ENCODE measurements at places on chromosomes 12 and 14.
A peak's percentile ranks its signal among the peaks of the same experiment; 100 is the strongest.

DNA sequence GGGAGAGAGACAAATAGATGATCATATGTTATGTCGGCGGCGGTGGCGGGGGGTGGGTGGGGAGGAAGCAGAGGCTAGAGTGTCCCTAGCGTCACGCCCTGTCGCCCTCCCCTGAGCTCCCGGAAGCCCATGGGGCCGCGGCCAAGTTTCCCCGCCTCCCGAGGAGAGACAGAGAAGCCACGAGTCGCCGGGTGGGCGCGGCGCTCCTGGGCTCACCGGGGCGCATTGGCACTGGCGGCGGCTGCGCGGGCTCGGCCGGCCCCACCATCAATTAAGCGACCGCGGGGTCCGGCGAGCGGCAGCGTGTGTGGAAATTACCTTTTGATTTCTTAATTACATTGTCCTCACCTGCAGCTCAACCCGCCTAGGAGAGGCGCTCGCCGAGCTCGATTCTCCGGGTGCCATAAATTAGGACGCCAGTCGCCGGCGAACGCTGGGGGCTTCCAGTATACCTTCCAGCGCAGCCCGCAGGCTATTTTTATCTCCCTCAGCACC lies 119.9 kb upstream of the LHX5 start:
- DNase-seq, result no peak

DNA sequence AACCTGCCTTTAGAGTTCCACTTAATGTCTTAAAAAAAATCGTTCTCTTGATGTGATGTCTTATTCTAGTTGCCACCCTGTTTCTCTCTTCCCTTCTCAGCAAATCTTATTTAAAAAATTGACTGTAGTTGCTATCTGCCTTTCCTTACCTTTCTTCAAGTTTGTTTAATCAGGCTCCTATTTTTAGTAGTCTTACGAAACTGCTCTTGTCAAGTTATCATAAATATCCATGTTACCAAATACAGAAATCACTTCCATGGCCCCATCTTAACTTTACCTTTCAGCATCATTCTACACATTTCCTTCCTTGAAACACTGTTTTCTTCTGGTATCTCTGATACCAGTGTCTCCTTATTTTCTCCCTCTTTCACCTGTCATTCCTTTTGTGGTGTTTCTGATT lies 227.3 kb downstream of the ERC1 start:
- no peak for DNase-seq

DNA sequence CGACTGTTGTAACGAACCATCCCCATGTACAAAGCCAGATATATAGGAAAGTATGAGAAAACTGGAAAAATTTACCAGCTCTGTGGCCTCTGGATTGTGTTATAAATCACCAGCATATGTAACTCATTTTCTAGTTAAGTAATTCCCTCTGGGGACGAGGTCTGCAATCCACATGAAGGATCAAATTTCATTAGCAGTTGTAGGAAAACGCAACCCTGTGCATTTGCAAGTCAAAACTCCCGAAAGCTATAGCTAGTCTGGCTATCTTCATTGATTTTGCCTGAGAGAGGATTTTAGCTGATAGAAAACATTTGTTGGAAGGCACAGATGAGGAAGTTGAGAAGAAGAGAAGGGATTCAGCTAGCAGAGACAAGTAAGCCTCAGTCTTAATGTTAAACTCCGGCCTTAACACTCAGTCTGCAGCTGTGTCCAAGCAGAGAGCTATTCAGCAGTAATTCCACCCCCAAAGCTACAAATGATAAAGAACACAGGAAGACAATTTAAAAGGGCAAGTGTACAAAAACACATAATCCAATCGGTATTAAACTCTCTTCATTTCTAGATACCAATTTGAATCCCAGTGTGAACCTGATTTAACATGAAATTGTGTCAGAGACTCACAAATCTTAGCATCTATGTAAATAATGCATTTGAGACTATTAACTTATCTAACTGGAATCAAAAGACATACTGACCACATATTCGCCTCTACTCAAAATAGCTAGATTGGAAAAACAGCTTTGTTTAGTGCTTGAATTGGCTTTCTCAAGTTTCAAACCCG lies 54.2 kb upstream of the CERS5 start:
- DNase-seq, result no peak

DNA sequence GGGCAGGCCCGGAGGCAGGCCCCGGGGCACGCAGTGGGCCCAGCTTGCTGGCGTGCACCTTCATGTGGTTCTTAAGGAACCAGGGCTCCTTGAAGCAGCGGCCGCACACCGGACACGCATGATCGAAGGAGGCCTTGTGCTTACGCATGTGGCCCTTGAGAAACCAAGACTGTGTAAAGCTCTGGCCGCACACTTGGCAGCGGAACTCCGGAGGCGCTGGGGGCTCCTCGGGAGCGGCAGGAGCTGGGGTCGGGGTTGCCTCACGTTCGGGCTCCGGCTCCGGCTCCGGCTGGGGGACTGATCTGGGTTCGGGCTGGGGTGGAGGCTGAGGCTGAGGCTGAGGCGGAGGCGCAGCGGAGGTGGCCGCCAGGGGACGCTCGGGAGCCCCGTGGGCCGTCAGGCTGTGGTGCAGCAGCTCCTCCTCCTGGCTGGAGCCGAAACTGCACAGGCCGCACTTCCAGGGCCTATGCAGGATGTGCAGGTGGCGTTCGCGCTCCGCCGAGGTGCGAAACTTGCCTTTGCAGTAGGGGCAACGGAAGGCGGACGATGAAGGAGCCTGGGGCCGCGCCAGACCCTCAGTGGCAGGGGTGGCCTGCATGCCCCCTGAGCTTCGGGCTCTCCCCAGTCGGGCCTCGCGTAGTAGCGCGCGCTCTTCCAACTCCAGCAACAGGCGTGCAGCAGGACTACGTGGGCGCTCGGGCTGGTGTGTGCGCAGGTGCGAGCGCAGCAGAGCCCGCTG lies 6.0 kb downstream of the ZNF219 start:
- DNase-seq, result peak; percentile 90

GRCh38 chr12:24565300-24565699 lies 383.6 kb downstream of the BCAT1 start:
- DNase-seq, result no peak

DNA sequence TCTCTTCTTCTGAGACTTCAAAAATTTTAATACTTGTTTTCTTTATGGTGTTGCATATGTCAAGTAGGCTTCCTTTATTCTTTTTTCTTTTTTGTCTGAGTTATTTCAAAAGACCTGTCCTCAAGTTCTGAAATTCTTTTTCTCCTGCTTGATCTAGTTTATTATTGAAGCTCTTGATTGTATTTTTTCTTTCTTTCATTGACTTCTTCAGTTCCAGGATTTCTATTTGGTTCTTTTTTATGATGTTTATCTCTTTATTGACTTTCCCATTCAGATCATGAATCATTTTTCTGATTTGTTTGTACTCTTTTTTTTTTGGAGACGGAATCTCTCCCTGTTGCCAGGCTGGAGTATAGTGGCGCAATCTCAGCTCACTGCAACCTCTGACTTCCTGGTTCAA lies 34.1 kb downstream of the IFT43 start:
- no peak for DNase-seq

DNA sequence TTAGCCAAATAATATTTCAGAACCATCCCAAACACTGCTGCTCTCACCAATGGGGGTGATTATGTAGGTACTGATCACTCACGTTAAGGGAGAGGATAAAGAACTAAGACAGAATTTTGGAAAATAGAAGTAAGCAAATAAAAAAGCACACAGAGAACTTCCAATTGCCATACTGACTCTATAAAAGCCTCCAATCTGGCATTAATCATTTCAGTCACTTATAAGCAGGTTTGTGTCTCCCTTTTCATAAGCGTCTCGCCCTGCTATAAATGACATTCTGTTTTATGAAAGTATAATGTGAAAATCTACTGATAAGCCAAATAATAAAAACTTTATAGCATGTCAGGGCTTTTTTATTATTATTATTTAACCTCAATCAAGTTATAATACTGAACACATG lies 435.2 kb downstream of the ETNK1 start:
- no peak for DNase-seq

GRCh38 chr14:64761441-64762043 lies 57.3 kb downstream of the PLEKHG3 start:
- no peak for DNase-seq

All from effector CD4-positive, alpha-beta T cell (primary cell).